ENCODE measurements at places on chromosomes 4 and X.
A peak's percentile ranks its signal among the peaks of the same experiment; 100 is the strongest.

GRCh38 chr4:107870916-107871786 is 46.4 kb downstream of the SGMS2 start:
- no peak for DNase-seq

DNA sequence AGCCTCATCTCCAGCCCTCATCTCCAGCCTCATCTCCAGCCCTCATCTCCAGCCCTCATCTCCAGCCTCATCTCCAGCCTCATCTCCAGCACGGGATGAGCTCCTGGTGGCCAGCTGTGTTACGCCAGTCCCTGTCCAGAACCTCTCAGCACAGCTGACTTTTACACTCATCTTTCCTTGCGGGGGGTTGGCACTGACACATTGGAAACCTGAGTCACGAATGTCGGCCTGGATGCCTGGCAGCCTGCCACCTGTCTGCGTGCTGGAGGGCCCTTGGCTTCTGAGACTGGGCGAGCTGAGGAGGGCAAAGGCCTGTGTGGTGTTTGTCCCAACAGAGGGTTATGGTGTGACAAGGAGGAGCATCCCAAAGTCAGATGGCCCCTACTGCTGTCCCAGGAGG is 66.1 kb upstream of the HGFAC start:
- DNase-seq = peak; percentile 60

GRCh38 chrX:57821703-57822387 is 88.4 kb downstream of the ZXDA start:
- DNase-seq = peak; percentile 3

GRCh38 chr4:123921339-123921738 is 524.7 kb downstream of the SPRY1 start:
- no peak for DNase-seq

- no peak for DNase-seq
Measured at GRCh38 chrX:82335772-82336171, 1133.9 kb downstream of the SH3BGRL start.

- no peak for DNase-seq
Measured at GRCh38 chrX:42538405-42538804, 239.6 kb downstream of the PPP1R2C start.

DNA sequence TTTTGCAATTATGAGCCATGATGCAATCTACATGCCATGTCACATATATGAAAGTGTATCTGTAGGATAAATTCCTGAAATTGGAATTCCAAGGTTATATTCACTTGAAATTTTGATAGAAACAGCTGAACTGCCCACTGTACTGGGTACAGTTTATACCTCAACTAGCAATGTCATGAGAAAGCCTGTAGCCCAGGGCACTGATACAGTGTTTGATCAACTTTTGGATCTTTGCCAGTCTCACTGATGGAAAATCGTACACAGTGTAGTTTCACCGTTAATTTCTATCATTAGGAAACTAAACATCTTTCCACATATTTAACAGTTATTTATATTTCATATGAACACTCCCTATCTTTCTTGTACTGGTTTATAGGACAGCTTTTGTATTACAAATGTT is 34.2 kb downstream of the TAPT1 start:
- no peak for DNase-seq

- no peak for DNase-seq
Measured at GRCh38 chr4:72629540-72629939, 60.5 kb upstream of the ADAMTS3 start.

DNA sequence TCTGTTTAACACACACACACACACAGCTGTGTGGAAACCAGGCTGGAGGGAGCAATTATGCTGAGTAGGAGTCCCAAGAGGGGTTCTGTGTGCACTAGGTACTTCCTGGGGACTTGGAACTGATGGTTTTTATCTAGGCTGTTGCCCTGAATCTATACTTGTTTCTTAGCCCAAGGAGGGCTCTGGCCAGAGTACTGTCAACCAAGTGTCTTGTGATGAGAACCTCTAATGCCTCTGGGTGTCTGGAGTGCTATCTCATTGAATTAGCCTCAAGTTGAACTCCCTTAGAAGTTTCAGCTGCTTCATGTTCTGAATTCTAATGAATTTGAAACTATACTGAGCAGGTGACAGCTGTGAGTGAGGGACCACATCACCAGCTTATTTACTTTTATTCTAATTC is 16.6 kb downstream of the ARHGAP24 start:
- no peak for DNase-seq

DNA sequence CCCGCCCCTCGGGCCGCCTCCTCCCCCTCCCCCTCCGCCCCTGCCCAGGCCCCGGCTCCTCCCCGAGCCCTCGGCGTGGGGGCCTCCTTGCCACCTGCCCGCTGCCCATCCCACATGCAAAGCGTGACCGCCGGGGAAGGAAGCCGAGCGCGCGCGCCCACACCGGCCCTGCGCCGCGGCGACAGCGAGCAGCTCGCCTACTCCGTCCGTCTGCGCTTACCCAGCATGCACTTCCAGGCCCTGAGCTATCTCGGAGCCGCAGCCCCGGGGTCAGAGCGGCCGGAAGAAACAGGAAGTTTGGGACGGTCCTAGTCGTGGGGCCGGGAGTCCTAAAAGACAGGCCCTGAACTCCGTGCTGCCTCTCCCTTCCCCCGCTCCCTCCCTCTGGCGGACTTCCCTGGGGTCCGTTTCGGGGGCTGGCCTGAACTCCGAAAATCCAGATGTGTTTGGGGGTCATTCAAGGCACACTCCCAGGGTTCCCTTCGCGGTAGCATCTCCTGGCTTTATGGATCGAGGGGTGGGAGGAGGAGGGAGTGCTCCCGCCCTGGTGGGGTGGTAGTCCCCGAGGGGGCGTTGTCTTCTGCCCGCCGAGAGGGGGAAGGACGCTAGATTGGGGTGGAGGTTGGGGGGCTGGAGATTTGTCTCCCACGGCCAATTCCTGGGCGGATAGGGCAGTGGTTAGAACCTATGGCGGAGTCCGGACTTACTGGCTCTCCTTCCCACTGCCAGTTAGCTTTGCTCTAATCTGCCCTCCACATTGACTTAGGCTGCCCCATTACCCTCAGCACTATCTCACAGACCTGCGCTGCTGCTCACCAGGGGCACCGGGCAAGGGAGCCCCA is 25.0 kb upstream of the BCORL1 start:
- DNase-seq = peak; percentile 84

DNA sequence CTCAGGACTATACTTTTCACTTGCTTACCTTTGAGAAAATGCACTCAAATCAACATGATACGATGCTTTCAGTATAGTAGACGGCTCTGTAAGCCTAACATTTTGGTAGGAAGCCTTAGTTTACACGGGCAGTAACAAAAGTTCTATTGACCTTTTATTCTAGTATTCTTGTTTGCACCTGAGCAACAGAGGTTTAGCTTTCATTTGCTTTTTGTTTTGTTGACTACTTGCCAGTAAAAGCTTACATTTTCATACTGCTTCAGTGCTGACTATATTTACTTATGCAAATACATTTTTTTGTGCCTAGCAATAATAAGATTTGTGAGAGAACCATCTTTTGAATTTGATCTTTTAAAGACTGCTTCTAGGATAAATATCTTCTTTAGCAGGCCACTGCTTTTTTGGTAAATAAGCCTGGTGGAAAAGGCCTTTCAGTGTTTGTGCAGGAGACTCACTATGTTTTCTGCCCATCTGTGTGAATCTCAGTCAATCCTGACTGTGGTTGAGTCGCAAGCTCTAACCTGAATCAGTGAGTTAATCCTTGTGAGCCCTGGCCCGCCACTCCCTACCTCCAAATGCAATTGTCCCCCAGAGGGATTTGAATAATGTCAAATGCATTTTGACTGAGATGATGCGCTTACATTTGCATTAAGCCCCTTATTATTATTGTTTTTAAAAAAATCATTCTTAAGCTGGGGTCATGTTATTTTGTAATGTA is 21.9 kb downstream of the FHIP1A start:
- DNase-seq = no peak

- no peak for DNase-seq
Measured at GRCh38 chr4:111494471-111494870, 650.8 kb upstream of the FAM241A start.

GRCh38 chrX:20965270-20966044 is 408.8 kb upstream of the CNKSR2 start:
- no peak for DNase-seq

- DNase-seq = no peak
Measured at GRCh38 chr4:106314960-106315359, 1.0 kb downstream of the TBCK start.

DNA sequence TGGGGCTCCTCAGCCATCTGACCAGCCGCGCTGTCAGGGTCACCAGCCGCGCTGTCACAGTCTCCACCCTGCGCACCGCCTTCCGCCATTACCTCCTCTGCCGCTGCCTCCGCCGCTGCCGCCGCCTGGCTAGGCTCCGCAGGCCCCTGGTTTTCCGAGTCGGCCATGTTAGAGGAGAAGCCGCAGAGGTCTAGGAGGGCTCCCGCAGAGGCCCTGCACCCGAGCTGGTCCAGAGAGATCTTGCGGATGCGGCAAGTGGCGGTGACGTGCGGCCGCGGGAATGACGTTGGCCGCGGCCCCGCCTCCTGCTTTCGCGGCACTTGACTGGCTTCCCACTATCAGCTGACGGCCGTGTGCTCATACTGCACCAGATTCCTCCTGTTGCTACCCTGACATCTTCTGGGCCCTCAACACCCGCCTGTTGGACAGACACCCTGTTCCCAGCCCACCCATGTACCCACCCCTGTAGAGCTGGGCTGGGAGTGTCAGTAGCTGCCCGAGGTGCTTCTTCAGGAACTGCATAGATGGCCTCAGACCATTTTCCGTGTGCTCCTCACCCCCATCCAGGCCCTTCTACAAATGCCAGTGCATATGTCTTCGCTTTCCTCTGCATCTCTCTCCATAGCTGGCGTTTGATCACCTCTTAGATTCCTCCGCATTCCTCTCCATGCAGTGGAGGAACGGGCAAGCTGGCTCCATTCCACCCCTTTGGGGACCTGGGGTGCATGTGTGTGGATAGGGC is at the start of gene NAP1L5:
Gene NAP1L5, minus strand, starts transcription at position 242 of the 742 bp plus-strand sequence. Its CDS starts 75 bp downstream, at position 167.
- DNase-seq = no peak

DNA sequence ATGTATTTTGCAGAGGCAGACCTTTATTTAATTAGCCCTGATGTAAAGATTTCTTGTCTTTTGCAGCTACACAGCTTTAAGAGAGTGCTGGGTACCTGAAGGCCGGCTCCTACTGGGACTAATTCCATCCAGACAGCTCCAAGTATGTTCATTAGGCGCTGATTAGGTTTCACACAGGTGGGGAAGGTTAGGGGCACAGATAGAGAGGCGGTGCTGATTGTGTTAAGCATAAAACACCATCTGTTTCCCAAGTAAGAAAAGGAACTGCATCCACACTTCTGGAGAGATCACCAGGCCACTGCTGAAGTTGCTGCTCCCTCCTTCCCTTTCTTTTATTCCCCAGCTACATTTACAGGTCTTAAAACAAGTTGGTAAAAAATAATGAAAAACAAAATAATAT is 349.5 kb downstream of the ZIC3 start:
- DNase-seq = no peak

DNA sequence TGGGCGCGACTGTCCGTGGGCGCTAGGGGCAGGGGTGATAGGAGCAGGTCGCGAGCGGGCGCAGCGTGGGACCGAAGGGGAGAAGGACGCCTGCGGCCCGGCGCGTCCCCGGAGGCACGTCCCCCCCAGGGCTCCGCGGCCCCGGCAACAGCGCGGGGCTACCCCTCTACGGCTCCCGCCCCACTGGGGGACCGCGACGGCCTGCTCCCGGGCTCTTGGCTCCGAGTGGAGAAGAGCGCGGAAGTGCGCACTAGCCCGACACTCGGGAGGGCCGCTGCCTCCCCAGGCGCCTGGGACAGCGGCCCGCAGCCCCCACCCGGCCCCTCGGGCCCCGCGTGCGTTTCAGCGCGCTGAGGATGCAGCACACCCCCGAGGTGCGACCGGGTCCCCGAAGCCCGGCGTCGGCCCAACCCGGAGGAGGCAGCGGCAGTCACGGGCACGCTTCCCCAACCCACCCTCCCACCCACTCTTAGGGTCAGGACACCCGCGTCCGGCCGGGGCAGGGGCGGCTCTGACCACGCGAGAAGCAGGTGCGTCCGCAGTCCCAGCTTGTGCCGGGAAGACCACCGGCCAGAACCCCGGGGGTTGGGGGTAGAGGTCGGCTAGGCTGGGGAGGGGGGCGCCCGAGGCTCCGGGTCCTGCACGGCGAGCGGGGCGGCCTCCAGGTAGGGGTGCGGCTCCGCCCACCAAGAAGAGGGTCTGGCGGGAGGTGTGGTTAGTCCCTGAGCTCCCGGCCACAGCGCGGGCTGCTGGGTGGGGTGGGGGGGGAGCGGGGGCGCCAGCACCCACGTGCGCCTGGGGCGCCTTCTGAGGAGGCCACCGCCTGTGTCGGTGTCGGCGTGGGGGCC is 18.5 kb upstream of the NAT8L start:
- no peak for DNase-seq

DNA sequence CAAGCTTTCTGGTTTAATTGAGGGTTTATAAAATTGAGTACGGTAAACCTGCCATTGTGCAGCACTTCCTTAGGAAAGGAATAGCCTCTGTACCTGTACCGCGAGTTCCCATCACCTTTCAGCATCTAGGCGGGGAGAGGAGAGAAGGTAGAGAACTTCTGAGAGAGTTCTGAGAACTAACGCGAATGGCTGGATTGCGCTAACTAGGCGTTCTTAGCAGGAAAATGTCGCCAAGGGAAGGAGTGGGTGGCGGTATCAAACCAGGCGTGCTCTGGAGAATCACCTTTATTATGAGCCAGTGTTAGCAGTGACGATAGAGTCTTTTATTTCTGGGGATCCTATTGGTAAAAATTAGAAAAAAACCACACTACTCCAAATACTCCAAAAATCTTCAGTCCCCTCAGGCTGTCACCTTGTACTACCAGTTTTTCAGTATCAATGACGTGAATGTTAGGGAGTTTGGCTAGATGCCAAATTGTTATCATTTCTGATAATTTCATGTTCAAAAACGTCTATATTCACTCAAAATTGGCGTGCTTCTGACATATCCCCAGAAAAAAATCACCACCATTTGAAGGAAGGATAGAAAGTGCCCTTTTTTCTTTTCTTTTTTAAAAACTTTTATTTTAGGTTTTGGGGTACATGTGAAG is 1.4 kb downstream of the UGT8 start:
- DNase-seq = no peak

DNA sequence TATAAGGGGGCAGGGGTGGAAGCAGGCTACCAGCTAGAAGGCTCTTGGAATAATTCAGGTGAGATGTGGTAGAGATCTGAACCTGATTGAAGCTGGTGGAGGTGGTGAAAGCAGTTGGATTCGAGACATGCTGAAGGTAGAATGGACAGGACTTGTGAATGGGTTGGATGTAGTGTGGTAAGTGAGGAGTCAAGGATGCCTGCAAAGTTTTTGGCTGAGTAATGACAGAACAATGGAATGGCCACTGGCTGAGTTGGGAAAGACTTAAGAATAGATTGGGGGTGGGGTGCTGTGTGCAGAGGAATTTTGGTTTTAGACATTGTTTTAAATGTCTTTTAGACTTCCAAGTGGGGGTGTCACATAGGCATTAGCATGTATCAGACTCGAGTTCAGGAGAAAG is 33.5 kb downstream of the HPF1 start:
- no peak for DNase-seq

- DNase-seq = no peak
Measured at GRCh38 chrX:69305333-69306062, 140.2 kb upstream of the PJA1 start.

- DNase-seq = no peak
Measured at GRCh38 chr4:55758570-55758969, 61.0 kb upstream of the EXOC1L start.

DNA sequence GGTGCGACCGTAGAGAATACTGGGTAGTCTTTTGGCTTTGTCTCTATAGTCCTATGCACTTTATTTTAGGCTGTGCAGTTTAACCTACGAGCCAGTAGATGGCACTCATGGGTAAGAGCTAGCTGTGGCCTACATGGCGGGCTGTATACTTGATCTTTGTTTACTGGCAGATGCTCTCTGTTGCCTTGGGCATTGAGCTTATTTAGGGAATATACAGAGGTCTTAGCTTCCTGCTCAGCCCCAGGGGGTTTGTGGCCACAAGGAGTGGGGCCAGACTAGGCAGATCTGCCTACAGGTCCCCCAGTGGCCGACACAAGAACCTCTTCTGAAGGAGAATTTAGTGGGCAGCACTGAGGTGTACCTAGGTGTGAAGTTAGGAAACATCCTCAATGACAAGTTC is 227.6 kb upstream of the HDX start:
- DNase-seq = no peak

Data from NCI-H510A (cell line).